ENCODE measurements at places on chromosomes 13 and 19. TPM values are rescaled to one million over a fixed set of nuclear protein-coding genes. Genes with fewer than 3 reads are reported as not detected.
A peak's percentile ranks its signal among the peaks of the same experiment; 100 is the strongest.

GRCh38 chr13:75813323-75813722, 177.2 kb downstream of the LMO7 start:
- no peak for DNase-seq

DNA sequence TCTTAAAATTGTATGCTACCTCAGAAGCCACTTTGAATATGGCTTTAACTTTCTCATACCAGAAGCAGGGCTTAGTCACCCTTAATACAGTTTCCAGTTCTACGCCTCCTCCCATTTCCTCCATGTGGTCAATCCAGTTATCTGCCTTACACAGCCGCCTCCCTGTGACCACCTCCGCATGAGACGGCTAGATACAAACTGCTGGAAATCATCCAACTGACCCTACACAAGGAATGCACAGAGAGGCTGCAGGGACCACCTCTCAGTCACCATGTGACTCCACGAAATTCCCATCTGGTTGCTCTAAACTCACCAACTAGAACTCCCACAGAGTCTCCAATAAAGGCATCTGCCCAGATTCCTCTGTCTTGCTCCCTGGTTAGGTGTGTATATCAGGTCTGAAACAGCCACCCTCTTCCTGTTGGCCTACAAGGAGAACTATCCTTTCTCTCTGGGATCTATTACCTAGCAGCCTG, 6.8 kb downstream of the ZNF564 start:
- no peak for DNase-seq

DNA sequence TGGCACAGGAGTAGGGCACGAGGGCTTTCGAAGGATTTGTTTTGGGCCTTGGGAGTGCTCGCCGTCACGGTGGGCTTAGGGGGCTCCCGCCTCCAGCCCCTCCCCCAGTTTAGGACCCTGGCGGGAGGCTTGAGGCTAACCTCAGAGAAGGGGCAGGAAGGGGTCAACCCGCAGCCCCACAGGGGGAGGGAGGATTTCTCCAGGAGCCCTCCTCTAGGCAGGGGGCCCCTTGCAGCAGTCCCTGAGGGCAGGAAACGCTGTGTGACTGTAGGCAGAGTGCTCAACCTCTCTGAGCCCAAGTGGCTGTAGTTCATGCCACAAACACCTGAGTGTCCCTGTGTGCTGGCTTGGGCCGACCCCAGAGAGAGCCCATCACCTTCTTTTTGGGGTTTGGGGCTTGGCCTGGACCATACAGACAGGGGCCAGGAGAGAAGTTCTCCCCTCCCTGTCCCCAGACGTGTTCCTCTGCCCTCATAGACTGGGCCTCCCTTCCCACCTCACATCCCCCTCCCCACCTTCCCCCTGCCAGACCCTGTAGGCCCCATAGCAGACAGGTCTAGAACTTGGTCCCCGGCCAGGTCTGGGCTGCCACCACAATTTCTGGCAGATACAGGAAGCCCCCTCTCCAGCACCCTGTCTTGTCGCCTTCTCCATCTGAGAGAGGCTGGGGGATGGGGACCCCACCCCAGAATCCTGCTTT, 8.1 kb downstream of the ISYNA1 start:
- no peak for DNase-seq

The KLK15 gene
- 3.3 TPM for total RNA-seq

The PRPF31 gene
- 39.9 TPM for total RNA-seq

- DNase-seq = no peak
Observed at GRCh38 chr13:106850973-106851650, 283.2 kb upstream of the ARGLU1 start.

DNA sequence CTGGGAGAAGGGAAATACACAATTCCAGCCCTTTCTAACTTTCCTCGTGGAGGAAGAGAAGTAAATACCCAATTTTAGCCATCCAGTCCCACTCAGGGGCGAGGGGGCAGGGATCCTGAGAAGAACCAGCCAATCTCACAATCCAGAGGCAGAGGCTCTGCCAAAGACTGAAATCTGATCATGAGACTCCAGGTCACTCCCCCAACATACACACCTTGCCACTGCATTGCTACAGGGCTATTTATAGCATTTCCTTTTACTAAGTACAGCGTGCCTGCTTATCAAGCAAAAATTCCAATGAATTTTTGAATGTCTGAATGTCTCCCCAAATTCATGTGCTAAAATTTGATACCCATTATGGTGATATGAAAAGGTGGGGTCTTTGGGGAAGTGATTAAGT, 1687.5 kb downstream of the EFNB2 start:
- DNase-seq = no peak

The ADGRE3 gene
- total RNA-seq = not detected

DNA sequence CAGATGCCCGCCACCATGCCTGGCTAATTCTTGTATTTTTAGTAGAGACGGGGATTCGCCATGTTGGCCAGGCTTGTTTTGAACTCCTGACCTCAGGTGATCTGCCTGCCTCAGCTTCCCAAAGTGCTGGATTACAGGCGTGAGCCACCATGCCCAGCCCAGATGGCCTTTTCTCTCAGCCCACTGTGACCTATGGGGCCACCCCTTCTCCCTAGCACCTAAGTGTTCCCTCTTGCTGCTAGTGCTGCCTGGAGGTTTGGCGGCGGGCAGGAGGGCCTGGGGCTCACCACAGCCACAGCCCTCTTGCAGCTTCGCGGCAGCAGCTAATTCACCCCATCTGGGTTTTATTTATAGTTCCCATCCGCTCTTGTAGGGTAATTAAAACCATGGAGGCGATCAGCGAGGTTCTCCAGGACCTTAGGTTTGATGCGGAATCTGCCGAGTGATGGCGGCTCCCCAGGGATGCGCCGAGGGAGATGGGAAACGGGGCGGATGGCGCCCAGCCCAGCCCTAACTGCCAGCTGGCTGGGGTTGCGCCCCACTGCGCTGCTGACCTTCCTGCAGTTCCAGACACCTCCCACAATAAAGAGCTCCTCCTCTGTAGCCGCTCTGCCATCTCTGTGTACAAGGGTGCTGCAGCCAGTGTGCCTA, 3.3 kb downstream of the REX1BD start:
- DNase-seq = no peak

DNA sequence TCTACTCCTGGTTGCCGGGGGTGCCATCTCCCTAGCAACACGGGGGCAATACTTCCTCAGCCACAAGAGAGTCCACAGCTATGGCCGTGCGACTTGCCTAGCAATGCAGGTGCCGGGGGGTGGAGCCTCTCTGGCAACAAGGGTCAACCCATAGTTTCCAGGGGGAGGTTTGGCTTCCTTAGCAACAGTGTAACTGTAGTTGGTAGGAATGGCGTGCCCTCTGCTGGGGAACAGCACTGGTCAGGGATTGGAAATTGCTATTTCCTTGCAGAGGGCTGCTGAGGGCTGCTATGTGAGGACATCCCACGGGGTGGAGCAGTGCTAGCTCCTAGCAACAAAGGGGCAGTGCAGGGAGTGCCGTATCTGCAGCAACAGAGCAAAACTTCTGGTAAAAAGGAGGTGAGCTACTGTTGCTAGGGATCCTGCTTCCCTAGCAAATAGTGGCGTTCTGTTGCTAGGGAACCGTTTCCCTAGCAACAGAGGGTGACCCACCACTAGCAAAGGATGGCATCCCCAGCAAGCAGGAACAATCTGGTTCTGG, 7.0 kb upstream of the TMC4 start:
- peak; percentile 74 for DNase-seq

The SUGP1 gene
- 46.7 TPM for total RNA-seq

- peak; percentile 85 for DNase-seq
Observed at GRCh38 chr19:18280247-18281081, 958 bp downstream of the JUND start.

DNA sequence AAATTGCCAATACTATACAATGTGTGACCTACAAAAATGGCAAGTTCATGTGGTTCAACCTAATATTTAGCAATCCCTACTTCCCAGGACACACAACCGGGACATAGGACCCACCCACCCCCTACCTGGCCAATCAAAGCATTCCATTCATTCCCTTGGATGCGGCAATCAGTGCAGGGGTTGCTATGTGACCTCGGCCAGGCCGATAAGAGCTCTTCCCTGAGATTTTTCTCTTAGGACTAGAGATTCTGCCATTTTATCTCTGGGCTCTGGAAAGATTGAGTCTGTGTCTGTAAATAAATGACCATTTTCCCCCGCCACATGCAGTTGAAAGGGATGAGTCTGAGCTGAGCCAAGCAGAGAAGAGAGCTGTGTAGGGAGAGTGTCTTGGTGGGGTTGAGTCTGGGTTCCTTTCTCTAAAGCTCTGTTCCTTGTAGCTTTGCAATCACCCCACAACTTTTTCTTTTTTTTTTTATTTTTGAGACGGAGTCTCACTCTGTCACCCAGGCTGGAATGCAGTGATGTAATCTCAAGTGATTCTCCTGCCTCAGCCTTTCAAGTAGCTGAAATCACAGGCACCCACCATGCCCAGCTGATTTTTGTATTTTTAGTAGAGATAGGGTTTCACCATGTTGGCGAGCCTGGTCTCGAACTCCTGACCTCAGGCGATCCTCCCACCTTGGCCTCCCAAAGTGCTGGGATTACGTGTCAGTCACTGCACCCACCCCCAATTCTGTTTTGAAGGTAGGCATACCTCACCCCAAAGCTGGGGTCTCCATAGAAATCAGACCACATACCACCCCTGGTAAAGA, 7.4 kb downstream of the IFNL1 start:
- DNase-seq = no peak

The FGF21 gene
- not detected for total RNA-seq

DNA sequence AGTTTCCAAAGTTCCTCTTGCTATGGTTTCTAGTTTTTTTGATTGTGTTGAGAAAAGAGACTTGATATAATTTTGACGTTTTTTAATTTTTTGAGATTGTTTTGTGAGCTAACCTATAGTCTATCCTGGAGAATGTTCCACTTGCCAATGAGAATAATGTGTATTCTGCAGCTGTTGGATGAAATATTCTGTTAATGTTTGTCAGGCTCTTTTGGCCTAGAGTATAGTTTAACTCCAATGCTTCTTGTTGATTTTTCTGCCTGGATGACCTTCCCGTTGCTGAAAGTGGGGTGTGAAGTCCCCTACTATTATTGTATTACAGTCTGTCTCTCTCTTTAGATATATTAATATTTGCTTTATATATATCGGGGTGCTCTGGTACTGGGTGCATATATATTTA, 40.0 kb downstream of the RASA3 start:
- DNase-seq = no peak

- DNase-seq = peak; percentile 38
Observed at GRCh38 chr19:16184665-16185122, 516 bp upstream of the FAM32A start.

The GZMM gene
- 1.4 TPM for total RNA-seq

The PTPRS gene
- 22.5 TPM for total RNA-seq

DNA sequence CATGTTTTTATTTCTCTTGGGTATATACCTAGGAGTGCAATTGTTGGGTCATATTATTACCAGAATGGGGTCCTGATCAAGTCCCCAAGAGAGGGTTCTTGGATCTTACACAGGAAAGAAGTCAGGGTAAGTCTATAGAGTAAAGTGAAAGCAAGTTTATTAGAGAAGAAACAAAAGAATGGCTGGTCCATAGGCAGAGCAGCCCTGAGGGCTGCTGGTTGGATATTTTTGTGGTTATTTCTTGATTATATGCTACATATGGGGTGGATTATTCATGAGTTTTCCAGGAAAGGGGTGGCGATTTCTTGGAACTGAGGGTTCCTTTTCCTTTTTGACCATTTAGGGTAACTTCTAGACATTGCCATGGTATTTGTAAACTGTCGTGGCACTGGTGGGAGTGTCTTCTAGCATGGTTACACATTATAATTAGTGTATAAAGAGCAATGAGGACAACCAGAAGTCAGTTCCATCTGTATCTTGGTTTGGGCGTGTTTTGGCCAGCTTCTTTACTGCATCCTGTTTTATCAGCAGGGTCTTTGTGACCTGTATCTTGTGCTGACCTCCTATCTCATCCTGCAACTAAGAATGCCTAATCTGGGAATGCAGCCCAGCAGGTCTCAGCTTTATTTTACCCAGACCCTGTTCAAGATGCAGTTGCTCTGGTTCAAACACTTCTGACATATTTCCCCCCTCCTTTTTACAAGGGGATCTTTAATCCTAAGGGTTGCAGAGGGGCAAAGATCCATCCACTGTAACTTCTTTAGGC, 41.1 kb downstream of the CEACAM1 start:
- no peak for DNase-seq

DNA sequence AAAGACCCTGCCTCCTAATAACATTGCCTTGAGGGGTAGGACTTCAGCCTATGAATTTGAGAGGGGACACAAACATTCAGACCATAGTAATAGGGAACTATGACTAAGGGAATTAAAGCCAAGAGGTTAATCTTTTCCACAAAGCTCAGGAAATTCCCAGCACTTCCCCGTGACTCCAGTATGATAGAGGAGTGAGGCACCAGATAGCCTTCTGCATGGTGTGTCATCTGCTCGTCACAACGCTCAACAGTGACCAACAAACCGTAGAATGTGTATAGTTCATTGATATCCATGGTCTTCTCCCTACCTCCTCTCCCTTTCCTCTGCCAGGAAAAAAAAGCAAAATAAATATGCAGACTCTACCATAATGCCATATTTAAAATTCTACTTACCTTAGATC, 64.4 kb downstream of the B3GLCT start:
- DNase-seq = no peak

DNA sequence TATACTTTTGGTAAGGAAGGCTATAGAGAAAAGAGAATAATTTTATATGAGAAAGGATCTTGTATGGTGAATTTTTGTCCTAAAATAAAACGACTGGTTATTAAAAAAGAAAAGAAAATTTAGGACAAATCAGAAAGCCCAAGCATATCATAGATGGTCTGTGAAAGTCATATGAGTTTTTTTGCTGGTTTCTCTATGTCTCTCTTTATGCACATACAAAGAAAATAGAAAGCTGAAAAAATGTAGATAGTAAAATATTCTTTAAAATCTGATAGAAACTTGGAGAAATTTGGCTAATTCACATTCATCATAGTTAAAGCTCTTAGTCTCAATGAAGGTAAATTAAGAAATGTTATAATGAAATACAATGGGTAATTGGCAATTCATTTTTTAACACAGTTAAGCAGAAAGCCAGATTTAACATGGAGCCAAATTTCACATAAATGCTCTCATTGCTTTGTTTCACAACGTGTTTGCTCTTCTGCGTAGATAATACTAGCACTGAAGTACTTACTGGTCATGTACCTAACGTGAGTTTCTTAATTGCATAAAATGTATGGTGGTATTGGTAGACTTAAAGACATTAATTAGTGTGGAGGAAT, 621.5 kb upstream of the ATXN8OS start:
- no peak for DNase-seq

The ZNF571 gene
- total RNA-seq = 1.5 TPM

DNA sequence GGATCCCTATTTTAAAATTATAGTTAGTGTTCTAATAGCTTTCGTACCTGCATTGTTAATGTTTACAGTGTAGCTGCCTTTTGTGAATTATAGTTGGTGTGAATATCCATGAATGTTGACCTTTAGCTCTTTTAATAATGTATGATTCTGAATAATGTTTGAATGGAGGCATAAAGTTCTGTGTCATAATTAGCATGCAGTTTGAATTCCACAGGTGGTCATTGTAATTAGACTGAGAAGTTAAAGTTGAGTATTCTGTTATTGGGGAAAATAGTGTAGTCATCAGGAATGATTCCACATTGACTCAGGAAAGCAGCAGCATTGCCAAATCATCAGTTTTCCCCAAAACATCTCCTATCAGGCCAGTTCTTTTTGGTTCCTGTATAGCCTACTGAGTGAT, 12.1 kb downstream of the GPR18 start:
- DNase-seq = no peak

The GJB6 gene
- total RNA-seq = not detected

Data from mucosa of descending colon (tissue), 3 donors.